ENCODE measurements at places on chromosomes 11 and 22.

GRCh38 chr22:46104170-46104880, 46.0 kb upstream of the PPARA start:
- no peak for DNase-seq

- DNase-seq, result no peak
These were observed 6.6 kb downstream of the CERK start for GRCh38 chr22:46731246-46732040.

DNA sequence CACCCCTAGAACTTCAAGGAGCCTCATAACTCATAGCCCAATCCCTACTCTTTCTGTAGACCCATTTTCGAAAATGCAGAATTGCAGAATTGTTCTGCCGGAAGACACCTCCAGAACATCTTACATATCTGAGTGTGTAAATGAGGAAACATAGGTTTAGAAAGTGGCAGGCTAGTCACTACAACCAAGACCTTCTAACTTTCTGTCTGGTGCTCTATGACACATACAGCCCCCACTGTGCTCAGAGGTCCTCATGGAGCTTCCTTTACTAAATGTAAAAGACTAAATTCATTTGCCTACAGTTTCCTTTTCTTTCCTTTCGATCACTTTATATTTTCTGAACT, 132.1 kb upstream of the DDI1 start:
- DNase-seq, result no peak

DNA sequence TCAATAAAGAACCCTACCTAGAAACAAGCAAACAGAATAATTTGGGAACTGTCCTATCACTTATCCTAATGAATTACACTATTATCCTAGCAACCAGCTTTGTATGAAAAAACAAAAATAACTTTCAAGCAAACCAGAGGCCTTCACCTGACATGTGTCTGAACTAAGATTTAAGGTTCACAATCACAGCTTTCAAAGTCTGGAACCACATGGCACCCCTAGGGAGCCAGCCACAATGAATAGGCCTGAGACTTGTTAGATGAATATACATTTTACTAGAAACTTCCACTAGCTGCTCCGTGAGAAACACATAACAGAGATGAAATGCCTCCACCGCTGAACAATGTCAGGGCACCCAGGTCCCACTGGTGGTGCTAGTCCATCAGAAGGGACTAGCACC, 65.8 kb upstream of the CYP2D6 start:
- DNase-seq, result no peak

GRCh38 chr22:43561415-43562178, 149.8 kb downstream of the MPPED1 start:
- DNase-seq, result no peak

GRCh38 chr11:61744609-61745156, 7.8 kb upstream of the MYRF start:
- no peak for DNase-seq

GRCh38 chr11:126357969-126358762, 2.7 kb downstream of the ST3GAL4 start:
- DNase-seq, result no peak

- no peak for DNase-seq
These were observed 4.5 kb downstream of the OR9Q2 start for GRCh38 chr11:58193391-58193790.

- no peak for DNase-seq
These were observed 54.5 kb upstream of the ME3 start for GRCh38 chr11:86726770-86727504.

GRCh38 chr22:38041760-38042487, 15.3 kb upstream of the PICK1 start:
- DNase-seq, result no peak
